ENCODE measurements at places on chromosomes 4 and X. TPM values are rescaled to one million over a fixed set of nuclear protein-coding genes. Genes with fewer than 3 reads are reported as not detected.

DNA sequence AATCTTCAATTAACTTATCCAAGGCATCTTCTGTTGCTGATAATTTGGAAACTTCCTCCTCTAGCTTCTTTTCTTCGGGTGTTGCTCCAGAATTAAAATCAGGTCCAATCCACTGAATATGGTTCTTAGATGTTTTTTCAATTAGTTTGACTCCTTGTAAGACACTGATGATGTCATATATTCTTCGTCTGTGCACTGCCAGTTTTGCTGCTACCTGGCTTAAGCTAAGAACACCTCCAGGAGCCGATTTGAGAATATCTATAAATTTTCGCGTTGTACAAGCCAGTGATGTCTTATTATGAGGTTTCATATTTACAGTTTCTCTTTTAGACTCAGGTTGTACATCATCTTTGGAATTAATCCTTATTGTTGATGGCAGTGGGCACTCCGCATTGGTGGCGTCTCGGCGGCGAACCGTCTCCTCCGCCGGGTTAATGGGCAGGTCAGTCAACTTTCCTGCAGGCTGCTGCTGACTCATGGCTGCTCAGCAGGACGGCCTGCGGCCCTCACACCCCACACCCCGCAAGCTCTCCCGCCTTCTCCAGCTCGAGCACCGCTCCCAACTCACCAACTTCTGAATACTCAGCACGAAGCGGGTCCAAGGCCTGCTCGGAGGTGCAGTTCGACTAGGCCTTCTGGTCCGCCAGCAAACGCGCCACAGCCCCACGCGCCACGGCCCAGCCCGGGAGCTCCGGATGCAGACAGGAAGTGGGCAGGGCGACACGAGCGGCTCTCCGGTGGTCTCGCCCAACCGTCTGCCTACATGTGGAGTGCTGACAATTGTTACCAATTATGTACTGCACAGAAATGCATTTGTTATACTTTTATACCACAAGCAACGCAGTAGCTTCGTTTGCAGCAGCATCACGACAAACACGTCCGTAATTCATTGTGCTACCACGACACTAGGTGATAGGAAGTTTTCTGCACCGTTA, 49.2 kb upstream of the FHL1 start:
- no peaks in the 10 kb centered on the region for H3K4me1 ChIP-seq
- no peaks in the 10 kb centered on the region for H3K36me3 ChIP-seq
- H3K27ac ChIP-seq = no peak overlapping the region
- DNase-seq = no peak
- H3K27me3 ChIP-seq = no peaks in the 10 kb centered on the region

The TMEM144 gene
- not detected for total RNA-seq

The SULT1E1 gene
- not detected for total RNA-seq

DNA sequence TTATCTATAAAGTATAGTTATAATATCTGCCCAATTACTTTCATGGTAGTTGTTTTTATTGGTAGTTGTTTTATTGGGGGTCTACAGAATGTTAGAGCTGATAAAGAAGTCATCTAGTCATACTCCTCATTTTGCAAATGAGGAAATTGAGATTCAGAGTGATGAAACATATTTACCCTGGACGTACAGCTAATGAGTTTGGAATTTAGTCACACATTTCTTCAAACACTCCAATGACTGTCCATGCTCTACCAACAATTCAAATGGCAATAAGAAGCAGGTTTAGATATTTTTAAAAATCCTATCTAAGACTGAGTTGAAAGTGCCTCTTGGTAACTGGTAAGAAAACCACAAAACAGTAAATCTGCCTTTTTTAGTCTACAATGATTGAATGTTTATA, 98.2 kb downstream of the MAGEC1 start:
- no peak for DNase-seq
- H3K4me3 ChIP-seq = no peak overlapping the region
- H3K36me3 ChIP-seq = no peaks in the 10 kb centered on the region

- H3K4me1 ChIP-seq = no peaks in the 10 kb centered on the region
- H3K27ac ChIP-seq = no peak overlapping the region
- no peak for DNase-seq
Observed at GRCh38 chr4:28082686-28083390, 1222.2 kb downstream of the STIM2 start.

DNA sequence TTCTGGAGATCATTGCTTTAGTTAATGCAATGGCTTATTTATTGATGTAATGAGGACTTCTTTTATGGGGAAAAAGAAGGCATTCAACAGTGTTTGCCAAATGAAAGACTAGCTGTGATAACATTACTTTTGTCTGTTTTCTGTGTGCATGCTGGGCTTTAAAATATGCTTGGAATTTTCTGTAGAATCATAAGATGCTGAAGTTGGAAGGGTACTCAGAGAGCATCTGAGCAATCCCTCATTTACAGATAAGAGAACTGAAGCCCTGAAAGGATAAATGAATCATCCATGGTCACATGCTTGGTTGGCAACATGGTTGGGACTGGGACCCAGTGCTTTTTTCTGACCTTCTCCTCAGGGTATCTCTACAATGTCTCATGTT, 31.4 kb upstream of the PITX2 start:
- H3K4me1 ChIP-seq = no peaks in the 10 kb centered on the region
- peaks cover 2% of the 10 kb centered on the region for H3K27me3 ChIP-seq
- no peak overlapping the region for H3K4me3 ChIP-seq
- DNase-seq = no peak
- H3K27ac ChIP-seq = no peak overlapping the region

- H3K27me3 ChIP-seq = no peaks in the 10 kb centered on the region
- no peak overlapping the region for H3K4me3 ChIP-seq
- H3K4me1 ChIP-seq = no peaks in the 10 kb centered on the region
Observed at GRCh38 chr4:38034986-38035882, 75.0 kb downstream of the PTTG2 start.

The PORCN gene
- 13.6 TPM for total RNA-seq

DNA sequence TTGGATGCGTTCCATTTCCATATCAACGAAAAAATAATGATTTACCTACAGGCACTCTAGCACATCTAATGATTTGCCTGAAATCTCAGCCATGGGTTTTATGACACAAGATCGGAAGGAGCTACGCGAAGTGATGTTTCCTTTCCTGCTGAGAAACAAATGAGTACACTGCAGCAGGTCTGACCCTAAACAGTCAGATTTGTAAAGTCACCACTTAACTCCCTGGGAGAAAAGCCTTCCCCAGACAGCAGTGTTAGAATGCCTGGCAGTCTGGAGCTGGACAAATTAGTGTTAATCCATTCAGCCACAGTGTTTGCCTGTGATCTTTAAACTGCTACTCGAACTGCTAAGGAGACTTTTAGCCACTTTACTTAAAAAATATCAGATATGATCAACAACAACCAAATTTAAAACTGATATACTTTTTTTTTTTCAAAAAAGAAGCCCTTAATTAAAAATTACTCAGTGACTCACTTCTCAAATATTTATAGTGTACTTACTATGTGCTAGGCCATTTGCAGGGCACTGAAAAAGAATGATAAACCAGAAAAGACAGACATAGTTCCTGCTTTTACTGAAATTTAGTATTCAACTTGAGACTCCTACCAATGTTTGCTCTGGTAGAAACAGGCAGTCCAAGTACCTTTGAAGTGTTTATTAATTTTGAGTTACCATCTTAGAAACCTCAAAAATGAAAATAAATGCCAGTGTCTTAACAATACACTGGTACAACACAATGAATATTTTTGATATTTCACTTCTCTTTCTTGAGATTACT, 104.5 kb downstream of the SHISA3 start:
- peaks cover 8% of the 10 kb centered on the region for H3K36me3 ChIP-seq
- no peaks in the 10 kb centered on the region for H3K4me1 ChIP-seq
- H3K27me3 ChIP-seq = no peaks in the 10 kb centered on the region
- no peak overlapping the region for H3K4me3 ChIP-seq

GRCh38 chr4:138702190-138702824, 313.3 kb upstream of the NOCT start:
- no peaks in the 10 kb centered on the region for H3K36me3 ChIP-seq
- no peak overlapping the region for H3K4me3 ChIP-seq
- no peaks in the 10 kb centered on the region for H3K4me1 ChIP-seq
- peaks cover 2% of the 10 kb centered on the region for H3K27me3 ChIP-seq

DNA sequence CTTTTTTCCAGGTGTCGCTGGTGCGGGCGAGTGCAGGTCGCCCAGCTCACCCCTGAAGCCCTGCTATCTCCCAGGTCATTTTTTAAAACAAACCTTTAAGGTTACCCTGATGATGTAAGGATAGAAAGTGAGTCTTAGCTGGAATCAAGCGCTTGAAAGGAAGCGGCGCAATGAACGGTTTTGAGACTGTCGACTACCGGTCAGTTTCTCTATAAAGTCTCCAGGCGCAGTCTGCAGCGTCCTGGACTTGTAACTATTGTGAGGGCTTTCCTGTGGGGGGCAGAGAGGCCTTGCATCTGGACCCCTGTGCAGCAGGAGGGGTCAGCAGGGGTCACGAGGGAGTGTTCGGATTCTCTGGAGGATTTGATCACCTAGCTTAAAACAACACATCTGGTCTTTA, 1.6 kb downstream of the KIT start:
- H3K36me3 ChIP-seq = no peaks in the 10 kb centered on the region
- H3K27me3 ChIP-seq = peaks cover 69% of the 10 kb centered on the region
- no peak overlapping the region for H3K27ac ChIP-seq
- DNase-seq = no peak
- peak overlapping the region; percentile 71 for H3K4me3 ChIP-seq

DNA sequence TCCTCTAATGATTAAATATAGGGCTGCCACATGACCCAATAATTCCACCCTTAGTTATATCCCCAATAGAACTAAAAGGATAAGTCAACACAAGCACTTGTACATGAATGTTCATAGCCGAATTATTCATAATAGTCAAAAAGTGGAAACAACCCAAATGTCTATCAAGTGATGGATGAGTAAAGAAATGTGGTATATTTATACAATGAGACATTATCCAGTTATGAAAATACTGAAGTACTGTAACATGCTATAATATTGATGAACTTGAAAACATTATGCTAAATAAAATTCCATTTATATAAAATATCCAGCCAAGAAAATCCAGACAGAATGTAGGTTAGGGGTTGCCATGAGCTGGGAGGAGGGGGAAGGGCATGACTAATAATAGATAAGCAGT, 436.7 kb upstream of the AADAT start:
- H3K4me1 ChIP-seq = no peaks in the 10 kb centered on the region

DNA sequence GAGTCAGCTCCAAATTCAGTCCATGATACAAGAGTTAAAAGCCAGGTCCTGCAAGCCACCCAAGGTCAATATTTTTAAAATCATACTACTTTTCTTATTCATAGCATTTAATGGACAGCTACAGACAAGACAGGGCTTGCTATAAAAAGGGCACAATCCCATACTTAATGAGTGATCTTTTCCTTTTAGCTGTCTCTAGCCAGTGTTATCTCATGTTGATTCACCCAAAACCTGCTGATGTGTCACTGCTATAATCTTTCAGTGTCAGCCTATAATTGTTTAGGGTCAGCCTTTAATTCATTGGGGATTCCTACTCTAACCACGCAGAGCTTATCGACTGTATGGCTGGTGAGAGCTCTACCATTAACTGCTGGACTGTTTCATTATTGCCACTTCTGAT, 51.2 kb upstream of the HCCS start:
- no peak overlapping the region for H3K4me3 ChIP-seq
- no peak for DNase-seq
- H3K4me1 ChIP-seq = no peaks in the 10 kb centered on the region
- H3K27me3 ChIP-seq = no peaks in the 10 kb centered on the region
- H3K27ac ChIP-seq = no peak overlapping the region

DNA sequence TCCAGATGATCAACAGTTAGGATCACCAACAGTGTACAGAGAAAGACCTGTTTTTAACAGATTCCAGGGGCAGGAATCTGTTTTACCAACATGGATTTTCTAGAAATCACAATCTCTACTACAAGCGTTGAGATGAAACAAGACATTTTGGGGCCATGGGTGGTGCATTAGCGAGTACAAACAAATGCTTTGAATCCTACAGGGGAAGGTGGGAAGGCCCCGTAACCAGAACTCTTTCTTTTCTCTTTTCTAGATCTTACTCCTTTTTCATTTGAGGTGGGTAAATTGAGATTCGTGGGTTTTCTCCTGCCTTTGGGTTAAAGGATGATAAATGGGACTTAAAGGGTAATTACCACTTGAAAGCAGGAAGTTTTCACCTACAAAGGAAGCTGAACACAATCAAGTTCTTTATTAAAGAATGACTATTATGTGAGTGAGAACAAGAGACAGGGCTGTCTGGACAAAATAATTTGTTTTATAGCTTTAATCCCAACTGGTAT, 189.9 kb upstream of the ANXA3 start:
- H3K36me3 ChIP-seq = no peaks in the 10 kb centered on the region
- H3K27ac ChIP-seq = no peak overlapping the region
- H3K27me3 ChIP-seq = peaks cover 16% of the 10 kb centered on the region

GRCh38 chrX:72176981-72177380, 4.6 kb upstream of the PIN4 start:
- no peak overlapping the region for H3K4me3 ChIP-seq
- no peak overlapping the region for H3K27ac ChIP-seq
- no peaks in the 10 kb centered on the region for H3K27me3 ChIP-seq
- peaks cover 11% of the 10 kb centered on the region for H3K4me1 ChIP-seq
- H3K36me3 ChIP-seq = no peaks in the 10 kb centered on the region

The SSX2 gene
- not detected for total RNA-seq

Measured in activated T-helper 1 cell treated with anti-CD3 and anti-CD28 coated beads, Interleukin-12 subunit alpha, Interleukin-12 subunit beta, Interleukin-2, Interleukin-4 antibody, amounts not matched to agents 30 ng/mL and 10 ng/mL and 1 ng/mL, durations not matched to agents 14 hours and 24 hours and 36 hours (primary cell).